ENCODE measurements at places on chromosomes 2 and 18. TPM values are rescaled to one million over a fixed set of nuclear protein-coding genes. Genes with fewer than 3 reads are reported as not detected.

Gene QPCT
- 5.2 TPM for total RNA-seq

Gene DCDC2C
- total RNA-seq, result 0.48 TPM

Gene LTBP1
- 18.7 TPM for total RNA-seq

Gene BOK
- 32.2 TPM for total RNA-seq

Gene CFC1
- total RNA-seq, result not detected

Gene LIMS3
- total RNA-seq, result 1.6 TPM

GRCh38 chr2:155663265-155663664 is 669.3 kb downstream of the NR4A2 start:
- DNase-seq, result no peak

- no peak for DNase-seq
These were observed 75.2 kb downstream of the KLHL29 start for GRCh38 chr2:23460228-23460627.

- no peak for DNase-seq
These were observed 98.5 kb downstream of the ATAD2B start for GRCh38 chr2:23828256-23828980.

DNA sequence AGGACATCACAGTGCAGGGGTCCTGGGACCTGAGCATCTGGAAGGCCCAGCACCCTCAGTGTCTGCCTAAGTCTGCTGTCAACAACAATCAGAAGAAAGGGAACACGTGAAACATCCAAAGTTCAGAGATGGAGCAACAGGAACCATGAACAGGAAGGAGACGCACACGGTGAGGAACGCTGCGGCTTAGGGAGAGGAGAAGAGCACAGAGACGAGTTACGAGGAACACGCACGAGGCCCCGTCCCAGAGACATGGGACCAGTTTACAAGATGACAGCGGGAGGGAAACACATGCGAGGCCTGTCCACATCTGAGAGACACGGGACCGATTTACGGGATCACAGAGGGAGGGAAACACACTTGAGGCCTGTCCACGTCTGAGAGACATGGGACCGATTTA is 2.9 kb upstream of the KCNG2 start:
- peak; percentile 44 for DNase-seq

- DNase-seq, result no peak
These were observed 1.3 kb downstream of the ING5 start for GRCh38 chr2:241703032-241703604.

DNA sequence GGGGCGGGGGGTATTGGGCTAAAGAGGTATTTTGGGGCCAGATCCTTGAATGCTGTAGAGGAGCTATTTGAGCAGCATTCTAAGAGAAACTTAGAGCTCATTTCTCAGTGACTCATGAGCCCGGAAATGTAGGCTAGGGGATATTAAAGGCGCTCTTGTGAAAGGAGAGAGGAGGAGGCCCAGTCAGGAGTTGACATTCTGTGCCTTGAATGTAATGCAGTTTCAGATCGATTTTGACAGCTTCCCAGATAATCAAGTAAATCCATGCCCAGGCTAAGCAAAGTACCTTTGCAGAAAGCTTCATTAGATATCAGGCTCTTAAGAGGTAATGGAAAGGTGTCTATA is 1.5 kb downstream of the CAB39 start:
- no peak for DNase-seq

- no peak for DNase-seq
These were observed 7.8 kb upstream of the ARHGAP25 start for GRCh38 chr2:68726608-68727367.

- DNase-seq, result no peak
These were observed 56.5 kb upstream of the TWIST2 start for GRCh38 chr2:238791354-238791753.

DNA sequence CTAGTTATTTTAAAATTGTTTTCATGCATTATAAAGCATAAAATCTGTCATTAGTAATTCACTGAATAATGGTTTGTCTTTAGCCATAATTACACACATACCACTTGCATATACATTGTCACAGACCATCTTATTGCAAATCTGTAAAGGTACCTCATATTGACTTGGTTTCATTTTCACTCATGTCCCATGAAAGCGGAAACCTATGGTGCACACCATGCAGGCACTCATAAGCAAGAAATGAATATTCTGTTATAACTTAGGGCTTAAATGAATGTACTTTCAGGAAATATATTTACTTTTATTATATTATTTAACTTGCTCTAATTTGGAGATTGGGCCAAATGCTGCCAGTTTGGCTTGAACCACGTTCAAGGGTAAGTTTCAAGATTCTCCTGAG is 29.2 kb upstream of the STK17B start:
- no peak for DNase-seq

- DNase-seq, result no peak
These were observed 189.5 kb downstream of the CTIF start for GRCh38 chr18:48728204-48728833.

DNA sequence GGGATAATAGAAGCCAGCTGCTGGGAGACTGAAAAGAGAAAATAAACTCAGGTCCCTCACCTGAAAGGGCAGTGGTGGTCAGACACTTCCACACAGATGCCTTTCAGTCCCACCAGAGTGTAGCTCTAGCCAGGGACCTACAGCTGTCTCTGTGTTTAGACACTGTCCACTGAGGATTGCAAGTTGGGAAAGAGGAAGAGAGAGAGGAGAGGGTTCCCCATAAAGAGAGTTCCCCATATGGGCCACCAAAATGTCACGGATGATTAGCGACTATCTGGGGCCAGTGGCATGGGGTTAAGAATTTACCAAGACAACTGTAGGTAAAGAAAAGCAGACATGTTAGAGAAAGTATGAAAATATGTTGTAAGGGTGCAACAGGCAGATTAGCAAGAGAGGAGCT is 36.7 kb upstream of the SKA1 start:
- DNase-seq, result no peak

DNA sequence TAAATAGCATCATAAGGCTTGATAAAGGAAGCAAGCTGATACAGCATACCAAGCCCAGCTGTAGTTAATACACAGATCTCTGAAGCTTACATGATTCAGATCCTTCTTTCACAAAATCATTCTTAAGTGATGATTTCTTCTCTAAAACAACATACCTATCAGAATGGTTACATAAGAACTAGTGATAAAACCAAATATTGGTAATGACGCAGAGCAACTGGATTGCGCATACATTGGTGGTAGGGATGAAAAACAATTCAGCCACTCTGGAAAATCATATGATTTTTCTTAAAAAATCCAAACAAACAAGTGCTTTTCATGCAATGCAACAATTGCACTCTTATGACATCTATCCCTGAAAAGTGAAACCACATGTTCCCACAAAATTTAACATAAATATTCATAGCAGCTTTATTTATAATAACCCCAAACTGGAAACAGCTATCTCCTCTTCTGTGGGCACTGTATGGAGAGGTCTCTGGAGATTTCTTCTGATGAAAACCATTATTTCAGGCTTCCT is 153.6 kb upstream of the DSEL start:
- no peak for DNase-seq

- no peak for DNase-seq
These were observed 26.5 kb upstream of the FAM117B start for GRCh38 chr2:202608142-202608852.

DNA sequence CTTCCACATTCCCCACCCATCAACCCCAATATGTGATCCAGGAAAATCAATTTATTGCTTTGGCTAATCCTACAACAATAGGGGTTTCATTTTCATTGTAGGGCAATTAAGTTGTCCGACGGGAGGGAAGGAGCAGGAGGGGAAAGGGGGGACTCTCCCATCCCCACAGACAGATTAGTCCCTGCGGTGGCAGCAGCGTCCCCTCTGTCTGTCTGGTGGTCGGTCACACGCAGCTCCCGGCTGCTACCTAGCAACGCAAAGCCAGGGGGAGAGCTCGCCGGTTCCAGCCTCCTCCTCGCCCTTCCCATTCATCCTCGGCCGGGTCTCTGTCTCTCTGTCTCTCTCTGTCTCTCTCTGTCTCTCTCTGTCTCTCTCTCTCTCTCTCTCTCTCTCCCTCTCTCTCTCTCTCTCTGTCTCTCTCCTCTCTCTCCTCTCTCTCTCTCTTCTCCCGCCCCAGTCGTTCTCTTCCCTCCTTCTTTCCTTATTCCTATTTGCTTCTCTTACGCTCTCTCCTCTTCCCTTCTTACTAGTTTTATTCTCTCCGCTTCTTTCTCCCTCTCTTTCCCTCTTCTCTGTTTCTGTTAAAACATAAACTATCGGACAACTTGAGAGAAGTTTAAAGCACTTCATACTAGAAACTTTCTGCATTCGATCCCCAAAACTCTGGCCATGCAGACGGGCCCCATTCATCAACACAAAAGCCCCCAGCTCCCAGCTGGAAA is 1.2 kb downstream of the LRP2 start:
- DNase-seq, result no peak

- no peak for DNase-seq
These were observed 32.8 kb upstream of the TANC1 start for GRCh38 chr2:158935617-158936016.

GRCh38 chr18:75846321-75846720 is 418.8 kb upstream of the SMIM21 start:
- DNase-seq, result no peak

DNA sequence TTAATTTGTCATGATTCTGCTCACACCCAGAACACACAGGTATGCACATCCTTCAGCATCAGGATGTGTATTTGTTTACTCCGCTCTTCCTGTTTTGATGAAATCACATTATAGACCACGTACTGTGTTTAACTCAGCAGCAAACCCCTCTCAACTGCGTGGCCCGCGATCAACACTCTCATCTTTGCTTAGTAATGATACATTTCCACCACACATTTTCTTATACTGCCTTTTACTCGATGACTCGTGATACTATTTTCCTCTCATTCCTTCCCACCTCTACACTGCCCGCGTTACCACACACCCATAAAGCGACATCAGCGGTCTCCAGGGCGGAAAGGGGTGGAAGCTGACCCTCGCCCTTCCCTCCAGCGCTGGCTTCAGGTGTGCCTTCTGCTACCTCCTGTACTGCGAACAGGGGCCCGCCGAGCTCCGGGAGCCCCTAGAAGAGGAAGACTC is 1.3 kb downstream of the NETO1 start:
- DNase-seq, result no peak

DNA sequence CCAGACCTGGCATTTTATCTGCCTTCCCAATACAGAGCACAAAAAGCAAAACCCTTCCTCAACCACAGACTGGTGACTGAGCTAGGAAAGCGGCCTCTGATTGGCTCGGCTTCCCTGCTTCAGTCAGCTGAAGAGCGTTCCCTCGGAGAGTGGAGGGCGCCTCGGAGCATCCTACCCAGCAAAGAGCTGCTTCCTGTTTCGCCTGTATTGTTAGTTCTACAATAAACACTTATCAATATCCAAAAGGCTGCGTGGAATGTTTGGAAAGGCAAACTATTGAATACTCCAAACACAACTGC is 125.0 kb downstream of the CACNB4 start:
- no peak for DNase-seq

GRCh38 chr2:104851291-104852089 is 2.4 kb upstream of the POU3F3 start:
- DNase-seq, result no peak

GRCh38 chr2:194060269-194060668 is 1596.8 kb upstream of the SLC39A10 start:
- no peak for DNase-seq

DNA sequence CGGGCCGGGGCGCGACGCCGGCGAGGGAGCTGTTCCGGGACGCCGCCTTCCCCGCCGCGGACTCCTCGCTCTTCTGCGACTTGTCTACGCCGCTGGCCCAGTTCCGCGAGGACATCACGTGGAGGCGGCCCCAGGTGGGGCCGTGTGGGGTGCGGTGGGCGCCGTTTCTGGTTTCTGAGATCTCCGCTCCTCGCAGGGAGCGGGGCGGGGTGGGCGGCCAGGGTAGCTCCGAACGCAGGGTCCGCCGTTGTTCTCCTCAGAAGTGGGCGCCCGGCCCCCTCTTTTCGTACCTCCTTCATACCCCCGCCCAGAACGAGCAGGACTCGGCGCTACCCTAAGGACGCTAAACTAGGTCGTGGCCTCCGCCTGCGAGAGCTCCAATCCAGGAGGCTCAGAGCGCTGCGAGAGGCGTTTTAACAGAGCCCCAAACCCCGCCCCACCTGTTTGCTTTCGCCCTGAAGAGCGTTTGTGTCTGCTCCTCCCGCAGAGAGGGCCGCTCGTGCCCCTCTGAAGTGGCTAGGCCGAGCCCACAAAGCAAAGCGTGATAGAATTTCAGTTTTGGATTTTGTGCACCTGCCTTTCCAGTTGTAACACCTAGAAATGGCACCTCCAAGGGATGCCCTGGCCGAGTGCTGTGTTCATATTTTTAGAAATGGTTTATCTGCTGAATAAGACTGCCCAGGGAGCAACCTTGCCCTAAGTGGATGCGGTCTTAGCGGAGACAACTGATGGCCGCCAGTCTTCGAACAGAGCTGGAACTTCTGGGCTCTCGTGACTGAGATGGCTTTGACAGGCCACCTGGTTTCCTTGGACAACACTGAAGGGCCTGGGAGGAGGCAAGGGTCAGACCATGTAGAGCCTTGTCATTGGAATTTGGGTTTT is 626 bp downstream of the CAPN10 start:
- no peak for DNase-seq

DNA sequence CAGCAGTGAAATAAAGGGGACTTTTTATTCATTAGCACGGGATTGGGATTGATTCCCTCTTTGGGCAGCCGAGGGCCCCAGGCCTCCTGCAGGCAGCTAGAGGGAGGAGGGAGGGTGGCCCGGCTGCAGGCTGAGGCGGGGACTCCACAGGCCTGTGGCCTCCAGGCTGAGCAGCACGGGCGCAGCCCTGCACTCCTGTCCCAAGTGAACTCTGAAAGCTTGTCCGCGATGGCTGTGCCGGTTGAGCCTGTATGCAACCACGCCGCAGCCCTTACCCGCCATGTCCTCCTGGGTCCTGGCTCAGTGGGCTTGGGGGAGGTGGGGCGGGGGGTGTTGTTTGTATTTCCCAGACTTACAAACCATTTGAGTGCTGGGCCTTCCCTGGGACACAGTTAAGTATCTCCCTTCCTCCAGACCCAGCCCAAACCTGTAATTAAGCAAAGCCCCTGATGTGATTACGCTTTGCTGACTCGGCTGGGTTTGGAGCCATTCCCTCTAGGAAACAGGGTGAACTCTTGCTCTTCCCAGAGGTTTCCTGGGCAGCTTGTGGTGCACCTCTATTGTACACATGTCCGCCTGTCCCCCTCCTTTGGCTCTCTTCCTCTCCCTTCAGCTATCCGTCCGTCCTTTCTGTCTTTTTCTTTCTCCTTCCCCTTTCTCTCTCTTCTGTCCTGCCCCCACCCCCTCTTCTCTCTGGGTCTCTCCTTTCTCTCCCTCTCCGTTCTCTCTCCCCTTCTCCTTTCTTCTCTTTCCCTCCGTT is 5.3 kb downstream of the GLI2 start:
- no peak for DNase-seq

- DNase-seq, result no peak
These were observed 469.6 kb downstream of the TGIF1 start for GRCh38 chr18:3919396-3920061.

DNA sequence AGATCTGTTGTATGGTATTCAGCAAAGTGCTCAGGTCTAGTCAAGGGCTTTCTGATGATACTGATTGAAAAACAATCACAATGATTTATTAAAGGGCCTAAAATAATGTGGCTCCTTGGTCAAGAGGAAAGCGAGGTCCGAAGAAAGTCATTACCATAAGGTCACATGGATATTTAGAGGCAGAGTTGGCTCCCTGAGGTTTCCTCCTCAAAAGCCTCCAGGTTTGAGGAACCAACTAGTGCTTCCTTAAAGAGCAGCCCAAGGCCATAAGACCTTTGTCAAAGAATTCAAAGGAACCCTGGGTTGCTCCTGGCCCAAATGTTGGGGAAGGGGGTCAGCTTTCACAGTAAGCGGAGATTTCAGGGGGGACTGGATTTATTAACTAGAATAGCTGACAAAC is 280.7 kb upstream of the ATP5MC3 start:
- DNase-seq, result no peak

- no peak for DNase-seq
These were observed 3.9 kb downstream of the PKDCC start for GRCh38 chr2:42051543-42052235.

Measured in breast epithelium (tissue), 4 donors.